ENCODE measurements at places on chromosomes 13 and 19. TPM values are rescaled to one million over a fixed set of nuclear protein-coding genes. Genes with fewer than 3 reads are reported as not detected.

DNA sequence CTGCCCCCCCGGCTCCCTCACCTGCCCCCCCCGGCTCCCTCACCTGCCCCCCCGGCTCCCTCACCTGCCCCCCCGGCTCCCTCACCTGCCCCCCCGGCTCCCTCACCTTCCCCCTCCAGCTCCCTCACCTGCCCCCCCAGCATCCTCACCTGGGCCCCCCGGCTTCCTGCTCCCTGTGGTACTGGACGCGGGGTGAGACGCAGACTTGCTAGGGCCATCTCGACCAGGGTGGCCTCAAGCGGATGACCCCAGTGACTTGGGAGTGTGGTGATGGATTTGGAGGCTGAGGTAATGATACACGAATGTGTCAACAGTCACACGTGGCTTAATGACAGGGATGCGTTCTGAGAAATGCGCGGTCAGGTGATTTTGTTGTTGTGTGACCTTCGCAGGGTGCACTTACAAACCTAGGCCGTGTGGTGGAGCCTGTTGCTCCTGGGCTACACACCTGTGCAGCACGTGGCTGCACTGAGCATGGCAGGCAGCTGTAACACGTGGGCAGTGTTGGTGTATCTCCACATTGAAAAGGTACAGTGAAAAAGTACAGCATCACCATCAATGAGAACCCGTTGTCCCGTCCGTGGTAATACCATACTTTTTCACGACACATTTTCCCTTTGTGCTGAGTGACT is 197.8 kb downstream of the TEX29 start:
- DNase-seq: no peak

- DNase-seq: peak; percentile 87
Observed at GRCh38 chr19:52637718-52638585, at the start of gene ZNF83. Gene ZNF83, minus strand, starts transcription at chr19:52638355.

GRCh38 chr13:68509734-68510621 is 1279.8 kb upstream of the PCDH9 start:
- DNase-seq: no peak

DNA sequence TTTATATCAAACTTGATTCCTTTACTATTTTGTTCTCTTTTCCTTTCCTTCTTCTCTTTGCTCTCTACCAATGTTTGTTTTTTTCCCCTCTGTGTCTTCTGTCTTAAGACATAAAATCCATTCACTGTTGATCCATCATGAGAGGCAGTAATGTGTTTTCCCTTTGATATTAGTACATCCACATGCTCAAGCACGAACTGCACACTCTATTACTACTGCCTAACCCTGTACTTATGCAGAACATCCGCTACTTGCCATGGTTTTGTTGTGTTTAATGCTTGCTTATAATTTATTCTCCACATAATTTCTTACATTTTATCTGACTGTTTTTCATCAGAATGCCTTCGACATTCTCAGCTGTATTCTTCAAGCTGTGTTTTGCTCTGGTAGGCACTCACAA is 159.0 kb upstream of the PCDH9 start:
- DNase-seq: no peak

- DNase-seq: no peak
Observed at GRCh38 chr13:39385621-39386231, 217.3 kb downstream of the LHFPL6 start.

GRCh38 chr19:17617807-17618192 is 62.4 kb downstream of the COLGALT1 start:
- DNase-seq: no peak

DNA sequence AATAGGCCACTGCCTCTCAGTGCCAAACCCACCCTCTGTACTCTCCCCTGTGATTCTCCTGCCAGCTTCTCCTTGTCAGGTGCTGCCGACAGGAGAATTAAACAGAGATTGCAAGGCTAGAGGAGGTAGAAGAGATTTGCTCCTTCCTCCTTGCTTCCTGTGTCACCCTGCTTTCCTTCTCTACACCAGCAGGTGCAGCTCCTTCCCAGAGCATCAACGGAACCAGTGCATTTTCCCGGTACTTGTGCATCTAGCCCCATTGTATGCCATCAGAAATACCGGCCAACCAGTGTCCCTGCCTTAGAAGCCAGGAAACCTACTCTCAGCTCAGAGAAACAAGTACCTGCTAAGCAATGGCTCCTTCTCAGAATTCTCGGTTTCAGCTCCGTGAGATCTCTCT is 253.2 kb downstream of the SUCLA2 start:
- DNase-seq: no peak

DNA sequence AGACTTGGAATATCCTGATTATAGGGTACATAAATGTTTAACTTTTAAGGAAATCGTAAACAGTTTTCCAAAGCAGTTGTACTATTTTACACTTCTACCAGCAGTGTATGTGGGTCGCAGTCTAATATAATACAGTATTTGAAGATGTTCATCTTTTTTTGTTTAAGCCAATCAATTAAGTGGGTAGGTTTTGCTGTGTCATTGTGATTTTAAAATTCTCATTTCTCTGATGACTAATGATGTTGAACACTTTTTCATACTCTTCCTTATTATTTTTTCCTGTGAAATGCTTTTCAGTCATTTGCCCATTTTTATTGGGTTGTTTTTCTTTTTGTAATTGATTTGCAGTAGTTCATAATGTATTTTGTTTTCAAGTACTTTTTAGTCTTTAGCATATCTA is 2689.7 kb downstream of the PCDH9 start:
- DNase-seq: no peak

- no peak for DNase-seq
Observed at GRCh38 chr19:35068941-35069634, 27.6 kb downstream of the HPN start.

GRCh38 chr19:461721-462551 is 1.1 kb upstream of the SHC2 start:
- no peak for DNase-seq

DNA sequence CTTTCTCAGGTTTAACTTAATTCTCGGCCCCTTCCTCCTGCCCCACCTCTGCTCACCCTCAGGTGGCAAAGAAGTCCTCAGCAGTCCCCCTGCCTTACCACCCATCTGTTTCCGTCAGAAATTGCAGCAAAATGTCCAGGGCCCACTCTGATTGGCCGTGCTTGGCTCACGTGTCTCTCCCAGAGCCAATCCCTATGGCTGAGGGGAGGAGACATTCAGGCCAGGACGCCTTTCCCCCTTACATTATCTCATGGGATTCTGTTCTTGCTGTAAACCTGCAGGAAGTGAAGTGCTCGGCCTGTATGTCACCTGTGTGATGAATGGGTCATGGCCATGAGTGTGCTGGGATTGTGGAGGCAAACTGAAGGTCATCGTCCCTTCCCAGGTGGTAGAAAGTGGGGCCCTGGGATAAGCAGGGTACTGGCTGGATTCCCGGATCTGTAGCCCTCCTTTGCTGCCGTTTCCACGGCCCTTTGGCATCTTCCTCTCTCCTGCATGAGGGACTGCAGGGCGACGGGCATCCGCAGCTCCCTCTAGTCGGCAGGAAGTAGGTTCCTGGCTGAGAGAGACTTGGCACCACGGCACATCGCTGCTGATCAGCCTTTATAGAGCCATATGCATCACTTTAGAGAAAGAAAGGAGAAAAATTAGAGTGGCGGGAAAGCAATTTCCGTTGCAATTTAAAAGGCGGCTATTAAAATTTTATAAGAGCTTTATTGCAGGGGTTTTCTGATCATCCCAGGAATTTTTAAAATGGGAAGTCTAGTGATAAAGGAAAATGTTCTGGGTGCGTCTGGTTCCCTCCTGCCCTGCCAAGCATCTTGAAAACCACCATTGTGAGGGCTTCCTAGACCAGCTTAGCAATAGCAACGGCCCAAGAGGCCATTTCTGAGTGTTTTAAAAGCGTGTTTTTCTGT is 118.2 kb downstream of the SIPA1L3 start:
- no peak for DNase-seq

- no peak for DNase-seq
Observed at GRCh38 chr13:60074397-60074796, 89.3 kb downstream of the DIAPH3 start.

GRCh38 chr19:38850436-38850975 is 720 bp upstream of the HNRNPL start:
- DNase-seq: no peak

DNA sequence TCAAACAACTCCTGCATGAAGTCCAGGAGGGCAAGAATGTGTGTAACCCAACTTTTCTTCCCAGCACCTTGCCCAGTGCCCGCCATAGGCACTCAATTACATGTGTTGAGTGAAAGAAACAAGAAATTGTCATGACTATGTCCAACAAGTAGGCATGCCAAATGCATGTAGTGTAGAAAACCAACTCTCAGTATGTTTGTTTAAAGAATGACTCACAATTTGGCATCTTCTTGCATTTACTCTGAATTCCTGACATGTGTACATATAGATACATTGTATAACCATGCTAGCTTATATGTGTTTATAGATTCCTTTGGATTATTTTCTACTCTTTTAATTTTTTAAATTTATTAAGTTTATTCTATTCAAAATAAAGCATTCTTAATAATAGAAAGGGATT is 305.0 kb downstream of the EFNB2 start:
- DNase-seq: no peak

DNA sequence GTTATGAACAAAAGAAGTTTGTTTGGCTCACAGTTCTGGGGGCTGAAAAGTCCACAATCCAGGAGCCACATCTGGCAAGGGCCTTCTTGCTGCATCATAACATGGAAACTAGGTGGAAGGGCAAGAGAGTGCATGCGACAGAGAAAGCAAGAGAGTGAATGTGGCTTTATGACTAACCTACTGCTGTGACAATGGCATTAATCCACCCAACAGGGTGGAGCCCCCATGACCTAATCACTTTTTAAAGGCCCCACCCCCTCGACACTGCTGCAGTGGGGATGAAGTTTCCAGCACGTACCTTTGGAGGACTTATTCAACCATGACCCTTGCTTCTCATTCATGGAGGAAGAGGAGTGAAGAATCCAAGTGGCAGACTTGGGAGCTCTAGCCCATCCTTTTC is 30.0 kb upstream of the RFXAP start:
- no peak for DNase-seq

GRCh38 chr13:27663947-27664346 is 42.3 kb downstream of the POLR1D start:
- no peak for DNase-seq

- no peak for DNase-seq
Observed at GRCh38 chr13:98386637-98387036, 190.3 kb downstream of the STK24 start.

GRCh38 chr19:1880611-1881392 is 4.5 kb downstream of the ABHD17A start:
- DNase-seq: no peak

NCAN gene
- total RNA-seq: 0.49 TPM

KLF5 gene
- 30.9 TPM for total RNA-seq

RFPL4AL1 gene
- total RNA-seq: not detected

PSG6 gene
- not detected for total RNA-seq

ZNF470 gene
- 3.9 TPM for total RNA-seq

KIR3DL1 gene
- not detected for total RNA-seq

CYP2A6 gene
- total RNA-seq: not detected

SELENOW gene
- total RNA-seq: 169 TPM

LILRB5 gene
- 4.1 TPM for total RNA-seq
